ENCODE measurements at places on chromosomes 7 and 10.

DNA sequence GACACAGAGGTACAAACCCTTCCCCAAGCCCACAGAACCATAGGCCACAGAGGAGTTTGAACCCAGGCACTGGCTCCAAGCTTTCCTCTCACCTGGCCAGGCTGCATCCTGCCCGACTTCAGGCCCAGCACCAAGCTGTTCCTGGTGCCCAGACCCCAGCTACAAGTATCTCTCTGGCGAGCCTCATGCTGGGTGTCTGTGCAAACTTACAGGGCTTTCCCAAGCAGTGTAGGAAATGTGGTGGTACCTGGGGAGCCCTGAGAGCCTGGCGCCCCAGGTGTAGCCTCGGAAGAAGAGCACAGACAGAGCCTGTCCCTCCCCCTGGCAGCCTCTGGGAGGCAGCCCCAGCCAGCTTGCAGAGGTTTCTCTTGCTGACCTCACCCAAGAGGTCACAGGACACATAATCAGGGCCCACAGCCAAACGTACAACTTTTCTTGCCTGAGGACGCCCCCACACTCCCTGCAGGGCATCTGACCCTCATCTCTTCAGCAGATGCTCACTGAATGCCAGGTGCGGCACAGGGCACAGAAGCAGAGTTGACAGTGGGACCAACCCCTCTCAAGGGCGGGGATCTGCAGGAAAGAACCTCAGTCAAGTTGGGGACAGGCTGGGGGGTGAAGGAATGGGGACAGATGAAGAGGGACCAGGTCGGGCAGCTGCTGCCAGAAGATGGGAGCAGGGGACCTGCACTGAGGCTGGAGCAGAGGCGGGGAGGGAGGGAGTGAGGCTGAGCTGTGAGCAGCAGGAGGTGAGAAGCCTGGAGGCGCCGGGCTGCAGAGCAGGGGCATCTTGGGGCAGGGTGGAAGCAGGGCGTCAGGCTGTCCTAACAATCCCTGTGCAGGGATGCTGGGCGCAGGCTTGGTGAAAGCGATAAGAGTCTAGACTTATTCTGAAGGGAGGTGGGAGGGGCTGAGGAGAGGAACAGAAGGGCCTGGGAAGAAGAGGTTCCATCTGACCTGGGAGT lies 16.3 kb upstream of the MYL7 start:
- DNase-seq, result no peak

- DNase-seq, result no peak
Measured at GRCh38 chr7:103613655-103614642, 167.9 kb upstream of the SLC26A5 start.

GRCh38 chr7:45156516-45157272 lies 897 bp upstream of the RAMP3 start:
- no peak for DNase-seq

DNA sequence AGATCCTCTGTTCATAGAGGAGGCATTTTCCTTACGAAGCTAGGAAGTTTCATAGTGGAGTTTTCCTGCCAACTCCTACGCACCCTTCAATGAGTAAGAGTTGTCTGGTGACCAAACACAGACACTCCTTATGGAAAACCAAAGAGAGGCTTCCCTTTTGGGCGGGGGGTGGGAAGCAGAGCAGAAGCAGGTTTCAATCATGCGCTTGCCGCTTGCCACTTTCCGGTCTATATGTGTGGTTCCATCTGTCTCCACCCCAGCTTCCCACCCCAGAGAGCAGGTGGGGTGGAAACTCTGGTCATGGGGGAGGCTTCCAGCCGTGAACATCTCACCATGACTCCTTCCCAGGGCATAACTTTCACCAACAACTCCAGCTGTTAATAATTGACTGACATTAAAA lies 68.8 kb upstream of the GRB10 start:
- no peak for DNase-seq

GRCh38 chr7:136938476-136938875 lies 70.0 kb downstream of the CHRM2 start:
- DNase-seq, result no peak

GRCh38 chr7:98281757-98282606 lies 496 bp downstream of the BRI3 start:
- DNase-seq, result no peak

DNA sequence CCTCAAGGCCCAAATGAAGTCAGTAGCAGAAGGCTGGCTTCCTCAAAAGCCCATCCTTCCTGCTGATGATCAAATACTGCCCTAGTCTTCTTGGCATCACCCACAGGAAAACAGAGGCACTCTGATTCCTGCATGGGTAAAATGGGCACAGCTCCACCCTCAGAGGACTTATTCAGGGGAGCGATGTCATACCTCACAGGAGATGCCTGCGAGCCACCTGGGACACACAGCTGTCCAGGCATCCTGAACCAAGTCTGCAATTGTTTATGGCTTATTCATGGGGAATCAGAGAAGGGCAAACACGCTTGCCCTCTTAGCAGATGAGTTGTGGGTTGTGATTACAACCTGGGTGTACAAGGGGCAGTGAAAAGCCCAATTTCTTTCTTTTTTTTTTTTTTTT lies 22.0 kb upstream of the LMTK2 start:
- no peak for DNase-seq

DNA sequence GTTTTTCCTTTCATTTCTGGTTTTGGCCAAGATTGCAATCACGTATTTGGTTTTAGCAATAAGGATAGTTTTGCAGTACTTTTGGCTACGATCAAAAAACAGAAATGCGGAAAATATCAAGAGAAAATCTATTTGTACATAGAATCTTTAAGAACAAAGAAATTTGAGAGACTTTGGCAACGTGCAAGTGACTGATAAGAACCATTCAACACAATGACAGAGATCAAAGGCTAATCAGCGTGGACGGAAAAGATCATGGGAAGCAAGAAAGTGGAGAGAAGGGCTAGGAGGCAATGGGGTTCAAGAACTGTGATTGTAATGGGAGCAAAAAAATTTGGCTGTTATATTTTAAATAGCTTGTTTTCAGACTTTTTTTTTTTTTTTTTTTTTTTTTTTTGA lies 16.2 kb upstream of the LRRN3 start:
- DNase-seq, result no peak

GRCh38 chr7:14288701-14289100 lies 299.2 kb upstream of the ETV1 start:
- DNase-seq, result no peak

DNA sequence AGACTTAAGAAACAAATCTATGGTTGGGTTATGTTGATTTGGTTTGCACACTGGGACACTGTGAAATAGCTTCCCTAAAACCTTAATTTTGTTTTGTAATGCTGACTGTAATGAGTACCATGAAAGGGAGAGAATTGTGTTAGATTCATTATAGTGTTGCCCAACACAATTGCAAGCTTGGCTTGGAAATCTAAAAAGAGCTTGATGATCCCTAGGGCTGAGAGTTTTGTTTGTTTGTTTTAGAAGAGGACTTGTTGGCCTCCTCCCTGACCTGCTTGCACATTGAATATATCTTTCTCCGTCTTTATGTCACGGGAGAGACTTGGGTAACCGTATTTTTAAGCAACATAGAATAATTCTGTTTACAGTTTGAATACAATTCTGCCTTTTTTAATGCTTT lies 410.1 kb downstream of the ARL4A start:
- no peak for DNase-seq

DNA sequence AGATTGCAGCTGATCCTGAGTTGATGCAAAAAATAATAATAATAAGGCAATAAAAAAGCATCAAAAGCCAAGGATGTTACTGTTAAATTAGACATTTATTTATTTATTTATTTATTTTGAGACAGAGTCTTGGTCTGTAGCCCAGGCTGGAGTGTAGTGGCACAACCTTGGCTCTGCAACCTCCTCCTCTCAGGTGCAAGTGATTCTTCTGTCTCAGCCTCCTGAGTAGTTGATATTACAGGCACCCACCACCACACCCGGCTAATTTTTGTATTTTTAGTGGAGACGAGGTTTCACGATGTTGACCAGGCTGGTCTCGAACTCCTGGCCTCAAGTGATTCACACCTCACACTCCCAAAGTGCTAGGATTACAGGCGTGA lies 465.5 kb upstream of the NRP1 start:
- DNase-seq, result no peak

GRCh38 chr10:109727436-109727835 lies 195.9 kb downstream of the XPNPEP1 start:
- DNase-seq, result no peak

GRCh38 chr10:71092812-71093401 lies 119.5 kb upstream of the UNC5B start:
- no peak for DNase-seq

DNA sequence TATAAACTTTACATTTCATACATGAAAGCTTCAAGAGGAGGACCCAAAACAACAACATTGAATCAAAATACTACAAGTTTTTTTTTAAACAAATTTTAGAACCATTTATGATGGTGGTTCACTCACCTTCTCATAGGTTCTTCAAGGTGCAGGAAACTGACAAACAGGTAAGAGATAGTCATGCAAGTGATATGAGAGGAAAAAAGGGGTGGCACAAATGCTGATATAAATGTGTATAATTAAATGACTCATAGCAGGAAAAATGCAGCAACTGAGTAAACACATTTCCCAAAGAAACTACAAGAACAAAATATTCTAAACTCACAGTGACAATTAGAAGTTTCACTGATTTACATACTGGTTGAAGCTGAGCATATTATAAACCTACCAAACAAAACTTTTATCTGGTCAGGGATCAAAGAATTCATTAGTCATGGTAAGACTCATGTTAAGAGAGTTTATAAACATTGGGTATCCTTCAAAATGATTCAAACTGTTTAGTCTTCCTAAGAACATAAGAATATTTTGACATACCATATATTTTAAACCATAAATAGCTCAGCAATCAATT lies 14.1 kb downstream of the ZWINT start:
- DNase-seq, result no peak

GRCh38 chr7:48337012-48337621 lies 165.9 kb downstream of the ABCA13 start:
- DNase-seq, result no peak

DNA sequence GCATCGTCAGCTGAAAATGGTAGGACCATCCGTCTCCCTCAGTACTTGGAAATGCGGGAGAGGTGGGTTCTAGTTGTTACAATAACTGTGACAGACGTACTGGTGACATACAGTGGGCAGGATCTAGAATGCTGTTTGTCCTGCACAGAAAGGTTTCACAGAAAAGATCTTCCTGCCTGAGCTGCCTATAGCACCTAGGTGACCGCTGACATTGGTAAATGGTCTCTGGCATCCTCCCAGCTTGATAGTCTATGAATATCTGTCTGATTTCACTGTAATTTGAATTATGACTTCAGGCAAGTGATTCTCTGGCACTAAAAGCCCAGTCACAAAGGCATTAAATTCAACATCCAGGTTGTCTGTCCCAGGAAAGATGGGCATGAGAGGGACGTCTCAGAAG lies 38.2 kb upstream of the CCDC3 start:
- DNase-seq, result no peak

- DNase-seq, result no peak
Measured at GRCh38 chr10:104897696-104898095, 256.6 kb downstream of the SORCS3 start.

DNA sequence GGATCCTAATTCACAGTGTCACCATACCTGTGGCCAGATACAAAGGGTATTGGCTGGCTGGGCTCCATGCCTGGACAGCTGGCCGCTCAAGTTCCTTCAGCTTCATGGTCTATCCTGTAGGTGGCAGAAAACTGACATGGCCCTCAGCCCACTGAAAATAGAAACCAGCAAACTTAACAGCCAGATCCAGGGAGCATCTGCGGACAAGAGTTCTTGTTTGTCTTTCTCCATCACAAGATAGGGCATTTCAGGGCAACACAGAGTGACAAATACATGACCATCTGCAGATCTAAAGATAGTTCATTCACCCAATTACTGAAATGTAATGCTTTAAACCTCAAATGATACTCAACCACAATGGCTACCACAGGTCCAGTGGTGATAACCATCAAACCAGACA lies 2.8 kb downstream of the SEC31B start:
- DNase-seq, result no peak

GRCh38 chr7:111527545-111527944 lies 34.7 kb downstream of the IMMP2L start:
- no peak for DNase-seq

GRCh38 chr10:120460186-120460585 lies 3.2 kb downstream of the PLPP4 start:
- DNase-seq, result no peak

DNA sequence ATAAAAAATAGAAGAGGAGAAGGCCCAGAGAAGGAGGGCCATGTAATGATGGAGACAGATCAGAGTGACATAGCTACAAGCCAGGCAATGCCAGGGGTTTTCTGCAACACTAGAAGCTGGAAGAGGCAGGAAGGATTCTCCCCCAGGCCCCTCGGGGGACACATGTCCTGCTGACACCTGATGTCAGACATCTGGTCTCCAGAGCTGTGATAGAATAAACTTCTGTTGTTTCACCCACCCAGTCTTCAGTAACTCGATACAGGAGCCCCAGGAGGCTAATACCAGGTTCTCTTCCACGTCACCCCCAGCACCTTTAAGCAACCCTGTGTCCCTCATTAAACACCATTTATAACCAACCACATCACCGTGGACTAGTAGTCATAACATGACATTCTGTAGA lies 94.9 kb downstream of the TMEM130 start:
- no peak for DNase-seq

DNA sequence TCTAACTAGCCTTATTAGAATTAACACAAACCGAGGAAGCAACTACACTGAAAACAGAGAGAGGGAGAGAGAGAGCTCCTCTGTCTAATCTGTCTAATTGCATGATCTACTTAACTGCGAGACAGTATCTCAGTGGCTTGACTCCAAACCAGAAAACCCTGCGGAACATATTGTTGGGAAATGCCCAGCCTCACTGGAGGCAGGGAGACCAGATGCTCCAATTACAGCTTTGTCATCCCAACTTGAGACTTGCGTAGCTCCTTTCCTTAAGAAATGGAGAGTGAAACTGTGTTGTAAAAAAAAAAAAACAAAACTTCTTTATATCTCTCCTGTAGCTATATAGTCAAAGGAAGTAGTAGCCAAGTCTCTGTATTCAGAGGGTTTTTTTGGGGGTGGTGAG lies 52.0 kb upstream of the ZNRF2 start:
- DNase-seq, result no peak

DNA sequence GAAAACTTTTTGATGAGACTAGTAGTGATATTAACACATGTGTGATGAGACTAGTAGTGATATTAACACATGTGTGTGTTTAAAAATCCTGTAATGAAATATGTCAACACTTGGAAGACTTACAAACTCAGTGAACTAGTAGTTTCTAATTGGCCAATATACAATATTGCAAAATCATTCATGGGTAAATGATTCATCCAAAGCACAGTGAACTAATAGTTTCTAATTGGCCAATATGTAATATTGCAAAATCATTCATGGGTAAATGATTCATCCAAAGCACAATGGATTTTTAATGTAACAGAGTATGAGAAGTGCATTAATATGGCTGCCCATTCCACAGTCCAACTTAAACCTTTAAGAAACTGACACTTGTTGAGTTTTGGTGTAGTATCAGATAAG lies 77.8 kb downstream of the ATAD1 start:
- no peak for DNase-seq

DNA sequence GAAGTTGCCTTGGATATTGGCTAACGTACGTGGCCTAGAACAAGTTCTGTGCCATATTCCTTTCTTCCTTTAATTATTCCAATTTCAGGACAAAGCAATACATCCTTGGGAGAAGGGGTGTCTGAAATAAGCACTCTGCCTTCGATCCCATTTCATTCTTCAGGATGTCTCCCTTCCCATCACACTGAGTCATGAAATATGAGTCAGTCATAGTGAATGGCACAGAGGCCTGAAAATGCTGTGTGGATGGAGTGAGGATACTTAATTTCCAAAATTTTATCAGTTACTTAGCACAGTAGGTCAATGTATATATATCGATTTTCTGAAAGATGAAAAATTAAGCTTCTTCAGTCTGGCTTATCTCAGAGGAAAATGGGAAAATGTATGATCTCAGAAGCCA lies 19.5 kb downstream of the EVX1 start:
- DNase-seq, result no peak

GRCh38 chr10:99742254-99742653 lies 10.2 kb downstream of the CUTC start:
- DNase-seq, result no peak
